ENCODE measurements at places on chromosomes 4 and X.

DNA sequence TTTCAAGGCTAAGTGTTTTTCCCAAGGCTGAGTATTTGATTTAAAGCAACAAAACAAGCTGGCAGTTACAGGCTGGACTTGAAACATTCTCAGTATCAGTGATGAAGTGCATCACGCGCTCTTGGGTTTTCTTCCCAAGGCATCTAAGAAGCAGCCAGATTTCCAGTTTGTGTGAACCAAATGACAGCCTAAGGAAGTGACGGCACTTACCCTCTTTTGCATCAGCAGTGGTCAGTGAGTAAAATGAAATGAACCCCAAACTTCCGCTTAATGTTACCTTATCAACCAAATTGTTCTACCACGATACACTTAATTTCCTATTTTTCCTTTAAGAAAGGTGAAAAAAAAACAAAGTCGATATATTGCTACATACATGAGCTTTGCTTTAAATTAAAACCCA lies 15.8 kb upstream of the GYPE start:
- no peak for DNase-seq

DNA sequence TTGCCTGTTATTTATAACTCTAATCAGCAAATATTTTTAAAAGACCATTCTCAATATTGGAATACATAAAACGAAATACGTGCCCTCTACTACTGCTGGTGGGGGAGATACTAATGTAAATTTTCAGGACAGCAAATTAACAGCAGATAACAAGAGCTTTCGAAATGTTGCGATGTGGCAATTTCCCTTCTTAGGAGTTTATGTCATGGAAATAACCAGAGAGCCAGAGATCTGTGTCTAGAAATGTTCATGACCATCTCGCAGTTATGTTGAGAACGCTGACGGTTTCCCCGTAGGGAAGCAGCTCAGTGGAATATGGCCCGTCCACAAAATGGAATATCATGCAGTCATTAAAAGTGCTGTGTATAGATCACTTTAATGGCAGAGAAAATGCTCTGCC lies 238.4 kb upstream of the PSAPL1 start:
- no peak for DNase-seq

- no peak for DNase-seq
Observed at GRCh38 chr4:159297091-159297490, 194.2 kb downstream of the RAPGEF2 start.

DNA sequence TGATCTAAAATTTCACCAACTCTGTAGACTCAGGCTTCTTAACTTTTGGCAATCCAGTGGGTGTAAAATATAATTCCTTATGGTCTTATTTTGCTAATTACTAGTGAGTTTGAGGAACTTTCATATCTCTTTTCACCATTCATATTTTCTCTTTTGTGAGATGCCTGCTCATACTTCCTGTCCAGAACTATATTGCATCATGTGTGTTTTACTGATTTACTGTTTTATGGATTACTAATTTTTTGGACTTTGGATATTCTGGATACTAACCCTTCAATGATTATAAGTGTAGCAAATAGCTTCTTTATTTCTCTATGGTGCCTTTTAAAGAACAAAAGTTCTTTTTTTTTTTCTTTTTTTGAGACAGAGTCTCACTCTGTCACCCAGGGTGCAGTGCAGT lies 20.6 kb downstream of the GSX2 start:
- DNase-seq = no peak

DNA sequence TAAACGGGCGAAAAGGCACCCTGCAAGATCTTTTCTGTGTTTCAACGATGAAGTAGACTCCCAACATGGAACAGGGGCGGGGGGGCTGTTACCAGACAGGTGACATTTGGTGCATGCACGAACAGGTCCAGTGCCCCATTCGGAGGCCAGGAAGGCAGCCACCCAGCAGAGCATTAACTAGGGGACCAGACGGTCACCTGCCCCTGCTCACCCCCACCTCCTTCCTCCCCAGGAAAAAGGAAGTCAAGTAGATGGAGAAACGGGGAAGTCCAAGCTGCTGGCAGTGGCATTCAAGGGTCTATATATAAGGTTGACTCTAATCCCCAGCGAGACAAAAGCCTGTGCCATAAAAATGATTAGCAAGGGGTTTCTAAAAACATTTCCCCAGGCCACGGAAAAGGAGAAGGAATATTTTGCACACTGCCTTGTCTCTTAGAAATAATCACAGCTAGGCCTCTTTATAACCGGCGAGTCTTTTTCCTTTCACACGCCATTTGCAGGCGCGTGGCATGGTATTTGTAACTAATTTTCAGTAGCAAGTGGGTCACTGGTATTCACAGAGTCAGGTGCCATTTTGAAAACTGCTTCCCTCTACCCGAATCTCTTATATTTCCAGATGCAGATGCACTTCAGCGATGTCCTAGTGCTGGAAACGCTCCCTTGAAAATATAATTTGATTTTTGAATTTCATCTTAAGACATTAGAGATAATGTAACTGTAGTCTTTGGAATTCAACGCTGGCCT lies 1.2 kb upstream of the TMSB4X start:
- peak; percentile 63 for DNase-seq

DNA sequence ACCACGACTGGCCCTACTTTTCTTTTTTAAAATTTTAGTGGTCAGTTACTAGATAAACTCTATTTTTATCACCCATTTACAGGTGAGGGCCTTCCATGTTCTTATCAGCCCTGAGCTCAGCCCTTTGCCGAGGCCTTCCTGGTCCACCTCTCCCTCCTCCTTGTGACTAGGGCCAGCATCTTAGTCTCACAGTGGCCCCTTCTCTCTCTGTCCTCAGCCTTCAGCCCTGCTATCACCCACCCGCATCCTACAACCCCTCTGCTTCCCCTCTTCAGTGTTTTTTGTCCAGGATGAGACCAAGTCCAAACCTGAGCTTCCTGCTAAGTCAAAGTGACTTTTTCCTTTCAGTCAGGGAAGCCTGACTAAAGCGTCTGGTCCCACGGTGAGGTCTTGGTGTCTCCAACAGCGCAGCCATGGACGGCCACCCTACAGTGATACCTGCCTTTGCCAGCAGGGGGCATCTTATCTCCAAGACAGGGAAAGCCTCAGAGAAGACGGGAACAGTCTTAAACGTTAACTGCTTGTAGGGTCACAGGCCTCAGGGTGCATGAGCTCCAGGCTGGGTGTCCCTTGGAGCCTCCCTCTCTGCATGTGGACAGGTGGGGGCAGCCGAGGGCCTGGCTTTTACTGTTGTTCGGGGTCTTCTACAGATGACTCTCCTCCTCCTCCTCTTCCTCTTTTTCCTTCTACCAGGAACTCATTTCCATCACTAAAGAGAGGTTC lies 11.7 kb upstream of the GAGE10 start:
- DNase-seq = peak; percentile 70

DNA sequence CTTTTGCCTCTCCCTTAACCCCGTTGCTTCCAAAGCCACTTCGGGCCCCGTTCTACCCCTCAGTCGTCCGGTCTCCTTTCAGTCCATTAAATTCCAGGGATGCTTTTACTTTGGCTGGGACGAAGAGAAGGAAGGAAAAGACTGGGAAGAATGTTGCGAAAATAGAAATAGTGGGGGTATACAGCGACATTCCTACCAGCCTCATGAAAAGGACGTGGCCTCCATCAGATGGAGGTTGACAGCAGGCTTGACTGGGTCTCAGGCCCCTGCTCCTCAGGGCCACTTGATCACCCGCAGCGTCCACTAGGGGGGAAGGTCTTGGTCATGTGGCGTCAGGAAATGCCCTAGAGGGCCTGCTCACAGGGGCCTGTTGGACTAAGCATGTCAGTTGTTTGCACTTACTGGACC lies 657 bp upstream of the ANKRD50 start:
- DNase-seq = peak; percentile 16

- no peak for DNase-seq
Observed at GRCh38 chr4:151329217-151330007, 4.0 kb upstream of the SH3D19 start.

GRCh38 chr4:81622474-81623184 lies 150.9 kb upstream of the RASGEF1B start:
- no peak for DNase-seq

Data from CD4-positive, alpha-beta T cell treated with Interleukin-21 for 1 hour (primary cell).